ENCODE measurements at places on chromosomes 1 and 21.

- no peak for DNase-seq
These were observed 5.3 kb upstream of the DPYD start for GRCh38 chr1:97926017-97926708.

DNA sequence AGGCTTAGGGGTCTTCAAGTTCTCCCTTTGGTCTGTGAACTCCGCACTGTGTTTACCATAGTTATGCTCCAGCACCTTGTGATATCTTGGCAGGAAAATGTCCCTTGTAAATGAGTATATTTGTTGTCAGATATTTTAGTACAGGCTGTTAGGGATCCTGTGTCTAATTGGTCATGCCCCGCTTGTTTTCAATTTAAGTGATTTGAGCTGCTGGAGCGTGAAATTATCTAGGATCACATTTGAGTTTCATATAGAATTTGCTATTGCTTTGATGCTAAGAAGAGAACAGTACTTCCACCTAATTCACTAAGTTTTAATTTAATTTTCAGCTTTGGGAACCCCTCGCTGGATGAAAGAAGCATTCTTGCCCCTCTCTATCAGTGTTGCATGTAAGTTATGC, 15.4 kb upstream of the TOR3A start:
- no peak for DNase-seq

DNA sequence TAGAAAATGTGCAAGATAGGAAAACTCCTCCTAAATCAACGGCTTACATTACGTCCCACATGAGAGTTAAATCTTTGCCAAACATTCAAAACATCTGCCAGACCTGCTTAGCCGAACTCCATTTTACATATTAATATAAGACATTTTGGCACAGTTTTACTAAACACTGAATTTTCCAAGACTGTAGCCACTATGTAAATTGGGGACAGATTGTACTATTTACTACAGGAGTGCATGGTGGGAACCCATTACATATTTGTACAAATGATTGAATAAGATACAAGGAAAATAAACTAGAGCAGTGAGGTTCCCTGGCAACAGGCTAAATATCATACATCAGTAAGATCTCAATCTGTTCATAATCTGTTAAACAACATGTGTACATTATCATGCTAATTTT, 1234.4 kb downstream of the KCNT2 start:
- no peak for DNase-seq

DNA sequence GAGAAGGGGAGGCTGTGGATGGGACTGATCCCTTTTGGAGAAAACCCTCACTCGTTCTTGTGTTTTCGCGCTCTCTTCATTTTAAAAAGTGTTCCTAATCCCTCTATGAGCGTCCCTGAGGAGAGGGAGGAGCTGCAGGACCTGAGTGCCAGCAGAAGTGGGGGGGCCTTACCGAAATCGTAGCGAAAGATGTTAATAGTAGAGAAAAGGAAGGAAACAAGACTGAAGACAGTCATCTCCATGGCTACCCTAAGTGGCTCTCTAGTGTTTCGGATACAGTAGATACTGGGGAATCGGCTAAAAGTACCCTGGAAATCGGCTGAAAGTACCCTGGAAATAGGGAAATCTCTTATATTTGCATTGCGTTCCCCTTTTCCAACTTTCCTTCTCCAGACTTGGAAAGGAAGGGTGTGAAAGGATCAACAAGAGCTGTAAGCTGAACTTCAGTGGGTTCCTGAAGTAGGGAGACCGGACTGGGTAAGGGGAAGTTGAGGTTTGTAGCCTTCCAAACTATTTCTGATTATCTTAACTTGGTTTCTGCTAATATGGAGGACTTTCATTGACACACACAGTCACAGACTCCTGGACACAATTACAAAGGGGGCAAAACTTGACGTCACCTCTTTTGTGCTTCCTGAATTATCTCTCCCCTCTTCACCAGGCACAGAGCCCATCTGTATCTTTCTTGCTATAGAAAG, 486 bp upstream of the DSTYK start:
- DNase-seq = no peak

DNA sequence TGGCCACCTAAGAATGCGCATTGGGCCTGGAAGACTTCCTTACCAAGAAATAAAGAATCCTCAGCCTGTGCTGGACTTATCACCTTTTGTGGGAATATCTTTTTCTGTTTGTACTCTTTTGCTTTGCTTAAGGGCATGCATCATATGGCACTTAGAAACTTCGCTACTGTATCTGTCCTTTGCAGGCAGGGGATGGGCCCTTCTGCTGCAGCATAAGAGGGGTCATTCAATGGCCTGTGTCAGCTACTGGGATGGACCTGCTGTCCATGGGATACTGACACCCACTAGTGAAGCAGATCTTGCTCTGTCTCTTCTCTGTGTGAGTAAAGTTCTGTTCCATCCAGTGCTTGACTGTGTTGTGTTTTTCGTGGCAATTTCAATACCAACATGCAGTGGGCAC, 239.0 kb upstream of the JUN start:
- DNase-seq = no peak

Measured in stimulated activated naive CD4-positive, alpha-beta T cell (primary cell).